A549 treated with RU486 at 1 μM for 4 hours (cell line): ENCODE measurements at places on chromosomes 11 and 22. TPM values are rescaled to one million over a fixed set of nuclear protein-coding genes. Genes with fewer than 3 reads are reported as not detected.

Gene RPS6KB2
- total RNA-seq: 39.7 to 51.6 TPM (median 50.4 TPM) in 5 replicates

Gene BAIAP2L2
- total RNA-seq: 3.2 to 4.9 TPM (median 4.4 TPM) in 5 replicates

Gene MMP12
- 0.08 TPM in 1 of 5 replicates, not detected in the others for total RNA-seq

Gene SMTNL1
- total RNA-seq: not detected in 5 replicates

Gene GSTT2
- total RNA-seq: 0.24 TPM in 1 of 5 replicates, not detected in the others

Gene CASP12
- total RNA-seq: not detected in 5 replicates

Gene RAB38
- 0.80 to 1.6 TPM (median 0.98 TPM) in 5 replicates for total RNA-seq

Gene FXYD2
- 14.3 to 23.4 TPM (median 14.8 TPM) in 5 replicates for total RNA-seq

Gene TLCD5
- 4.9 to 7.6 TPM (median 7.2 TPM) in 5 replicates for total RNA-seq
